Fibroblast of villous mesenchyme (primary cell): ENCODE measurements at places on chromosomes 16 and 17. TPM values are rescaled to one million over a fixed set of nuclear protein-coding genes. Genes with fewer than 3 reads are reported as not detected.

GRCh38 chr17:44188576-44189403, 2.0 kb downstream of the TMUB2 start:
- DNase-seq: no peak

DNA sequence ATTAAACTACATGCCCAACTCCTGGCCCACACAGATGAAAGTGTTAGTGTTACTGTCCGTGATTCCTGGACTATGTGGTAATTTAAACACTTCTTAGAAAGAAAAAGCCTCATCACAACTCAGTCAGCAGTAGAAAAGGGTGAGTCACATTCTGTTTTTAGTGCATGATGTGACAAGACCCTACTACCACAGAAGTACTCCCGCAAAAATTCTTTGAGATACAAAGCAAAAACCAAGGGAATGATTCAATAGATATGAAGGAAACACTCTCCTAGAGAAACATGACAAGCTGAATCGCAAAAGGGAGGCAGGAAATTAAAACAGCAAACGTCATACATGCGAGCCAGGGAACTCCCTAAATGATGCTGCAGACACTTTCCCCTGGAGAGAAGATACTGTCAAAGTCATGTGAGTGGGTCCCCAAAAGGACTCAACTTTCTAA, 14.4 kb downstream of the SNN start:
- peak; percentile 88 for DNase-seq

DNA sequence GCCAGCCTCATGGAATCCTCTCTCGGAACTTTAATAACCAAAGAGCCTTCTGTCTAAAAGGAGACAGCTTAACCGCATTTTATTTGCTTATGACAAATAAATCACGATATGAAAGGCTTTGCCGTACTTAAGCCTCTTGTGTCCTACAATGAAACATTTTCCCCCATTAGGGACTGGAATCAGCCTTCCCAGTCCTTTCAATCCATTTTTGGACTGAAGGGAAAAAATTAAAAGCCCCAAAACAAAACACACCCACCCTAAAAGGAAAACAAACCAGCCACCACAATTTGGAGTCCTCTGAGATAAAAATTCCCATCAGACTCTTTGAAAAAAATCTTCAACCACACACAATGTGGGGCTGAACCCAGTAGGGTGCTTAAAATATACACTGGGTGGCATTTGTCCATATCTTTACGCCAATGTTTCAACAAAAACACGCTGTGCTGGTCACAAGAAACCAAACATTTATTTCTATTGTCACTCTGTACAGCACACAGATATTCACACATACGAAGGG, 3.0 kb downstream of the HOXB4 start:
- DNase-seq: no peak

GRCh38 chr16:71767060-71767900, 41.4 kb downstream of the AP1G1 start:
- no peak for DNase-seq

GRCh38 chr16:20960899-20961298, 60.3 kb downstream of the LYRM1 start:
- DNase-seq: no peak

DNA sequence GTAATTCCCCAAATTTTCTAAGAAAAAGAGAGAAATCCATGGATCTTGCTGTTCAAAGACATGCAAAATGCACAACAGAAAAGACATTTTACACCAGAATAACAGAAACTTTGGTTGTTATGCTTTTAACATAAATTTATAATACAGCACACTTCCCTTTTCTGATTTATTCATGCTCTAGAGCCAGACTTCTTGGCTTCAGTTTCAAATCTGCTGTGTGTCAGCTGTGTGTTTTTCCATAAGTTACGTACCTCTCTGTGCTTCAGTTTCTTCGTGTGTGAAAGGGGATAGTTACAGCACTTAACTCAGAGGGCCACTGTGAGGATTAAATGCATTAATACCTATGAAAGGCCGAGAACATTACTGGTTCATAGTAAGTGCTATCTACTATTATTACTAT, 6.8 kb upstream of the CCL3L1 start:
- no peak for DNase-seq

DNA sequence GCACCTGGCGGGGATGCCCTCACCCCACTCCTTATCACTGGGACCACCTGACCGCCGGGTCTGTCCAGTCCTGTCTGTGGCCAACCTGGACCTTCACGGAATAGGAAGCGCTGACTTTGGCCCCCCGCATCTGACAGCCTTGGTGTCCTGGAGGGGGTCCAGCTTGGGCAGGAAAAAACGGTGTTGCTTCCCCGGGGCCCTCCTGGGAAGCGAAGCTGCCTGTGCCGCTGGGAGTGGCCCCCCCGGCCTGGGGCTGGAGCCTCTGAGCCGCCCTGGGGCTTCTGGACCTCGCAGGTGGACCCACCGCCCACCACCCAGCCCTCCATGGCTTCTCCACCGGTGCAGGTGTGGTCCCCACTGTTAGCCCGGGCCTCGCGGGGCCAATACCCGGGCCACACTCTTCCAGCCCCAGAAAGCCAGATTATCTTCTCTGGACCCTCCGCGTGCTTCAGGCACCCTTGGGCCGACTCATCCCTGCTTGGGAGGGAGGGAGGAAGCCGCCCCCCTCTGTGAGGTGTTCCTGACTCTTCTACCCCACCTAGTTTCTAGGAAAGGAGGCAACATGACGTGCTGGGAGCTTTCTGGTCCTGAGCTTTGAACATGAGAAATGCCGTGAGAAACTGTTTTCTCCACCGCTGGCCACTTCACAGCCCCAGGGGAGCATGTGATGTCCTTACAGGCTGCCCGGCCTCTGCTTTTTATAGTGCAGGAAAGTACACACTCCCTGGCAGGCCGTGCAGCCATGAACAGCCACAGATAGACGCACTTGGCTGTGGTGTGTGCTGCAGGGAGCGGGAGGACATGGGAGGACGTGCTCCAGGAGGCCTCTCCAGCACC, 1.1 kb downstream of the C1QTNF1 start:
- peak; percentile 46 for DNase-seq

DNA sequence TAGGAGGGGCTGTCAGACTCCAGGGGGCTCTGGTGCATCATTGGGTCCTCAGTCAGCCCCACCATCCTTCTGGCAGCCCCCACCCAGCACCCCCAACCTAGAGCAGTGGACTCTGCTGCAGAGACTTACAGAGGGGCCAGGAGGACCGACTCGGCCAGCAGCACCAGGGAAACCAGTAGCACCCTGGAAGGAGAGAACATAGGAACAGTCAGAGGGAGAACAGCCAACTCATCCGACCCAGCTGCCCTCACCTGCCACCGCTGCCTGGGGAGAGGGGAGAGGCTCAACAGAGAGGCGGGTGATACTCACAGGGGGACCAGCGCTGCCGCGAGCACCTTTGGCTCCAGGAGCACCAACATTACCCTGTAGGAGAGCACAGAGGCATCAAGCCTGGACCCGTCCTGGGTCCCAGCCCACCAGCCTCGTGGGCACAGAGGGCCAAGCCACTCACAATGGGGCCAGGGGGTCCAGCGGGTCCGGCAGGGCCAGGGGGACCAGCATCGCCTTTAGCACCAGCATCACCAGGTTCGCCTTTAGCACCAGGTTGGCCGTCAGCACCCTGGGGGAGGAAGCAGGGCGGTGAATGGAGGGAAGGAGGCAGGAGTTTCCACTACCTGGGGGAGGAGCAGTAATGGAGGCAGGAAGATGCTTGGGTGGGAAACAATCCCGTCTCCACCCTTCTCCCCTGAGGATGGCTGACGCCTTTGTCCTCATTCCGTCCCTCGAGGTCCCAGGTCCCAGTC, 11.7 kb downstream of the COL1A1 start:
- DNase-seq: no peak

GRCh38 chr16:85312642-85313525, 200.6 kb upstream of the CIBAR2 start:
- no peak for DNase-seq

DNA sequence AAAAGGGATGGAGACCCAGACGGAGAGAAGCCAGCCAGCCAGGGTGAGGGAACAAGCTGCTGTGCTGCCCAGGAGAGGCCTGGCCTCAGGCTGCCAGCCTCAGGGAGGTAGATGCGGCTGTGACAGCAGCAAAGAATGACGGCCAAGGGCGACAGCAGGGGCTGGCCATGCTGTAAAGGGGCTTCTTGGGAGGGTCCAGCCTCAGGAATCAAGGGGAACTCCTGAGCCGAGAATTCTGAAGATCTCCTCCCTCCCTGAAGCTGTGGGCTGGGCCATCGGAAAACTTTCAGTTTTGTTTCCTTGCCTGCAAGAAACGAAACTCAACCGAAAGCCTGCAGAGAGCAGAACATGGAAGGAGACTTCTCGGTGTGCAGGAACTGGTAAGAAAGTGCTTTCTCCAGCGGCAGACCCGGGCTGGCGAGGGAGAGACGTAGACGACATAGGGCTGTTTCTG, at the start of gene XAF1:
XAF1 (plus strand) TSS at position 316 of the 454 bp plus-strand sequence; CDS start at position 349, 33 bp downstream.
- peak; percentile 86 for DNase-seq

DNA sequence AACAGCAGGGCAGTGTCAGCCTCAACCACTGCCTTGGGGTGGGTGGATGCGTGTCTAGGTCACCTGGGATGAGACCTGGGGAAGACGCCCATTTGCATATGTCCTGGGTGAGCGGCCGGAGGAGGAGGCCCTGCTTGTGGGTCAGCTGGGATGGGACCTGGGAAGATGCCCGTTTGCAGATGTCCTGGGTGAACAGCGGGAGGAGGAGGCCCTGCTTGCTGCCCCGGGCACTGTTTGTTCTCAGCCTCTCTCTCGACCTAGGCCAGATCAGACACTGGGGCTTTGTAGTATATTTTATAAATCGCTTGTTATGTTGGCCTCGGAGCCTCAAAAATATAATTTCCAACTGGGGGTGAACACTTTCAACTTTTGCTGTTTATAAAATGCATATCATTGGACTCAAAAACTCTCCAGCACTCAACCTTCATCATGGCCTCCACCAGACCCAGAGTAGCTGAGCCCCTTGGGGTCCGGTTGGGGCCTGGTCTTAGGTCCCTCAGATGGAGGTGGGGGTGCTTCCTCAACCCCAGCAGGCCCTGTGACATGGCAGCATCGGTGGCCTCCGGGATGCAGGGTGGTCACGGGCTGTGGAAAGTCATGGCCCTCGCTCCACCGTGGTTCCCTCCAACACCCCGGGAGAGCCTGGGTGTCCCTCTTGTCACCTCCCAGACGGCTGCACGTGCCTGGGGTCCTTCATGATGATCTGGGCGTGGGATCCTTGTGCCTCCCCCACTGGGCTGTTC, 17.3 kb downstream of the DBNDD1 start:
- DNase-seq: no peak

- DNase-seq: no peak
These were observed 14.1 kb downstream of the PEMT start for GRCh38 chr17:17577373-17577772.

GRCh38 chr17:17469996-17470395, 6.8 kb upstream of the MED9 start:
- no peak for DNase-seq

DNA sequence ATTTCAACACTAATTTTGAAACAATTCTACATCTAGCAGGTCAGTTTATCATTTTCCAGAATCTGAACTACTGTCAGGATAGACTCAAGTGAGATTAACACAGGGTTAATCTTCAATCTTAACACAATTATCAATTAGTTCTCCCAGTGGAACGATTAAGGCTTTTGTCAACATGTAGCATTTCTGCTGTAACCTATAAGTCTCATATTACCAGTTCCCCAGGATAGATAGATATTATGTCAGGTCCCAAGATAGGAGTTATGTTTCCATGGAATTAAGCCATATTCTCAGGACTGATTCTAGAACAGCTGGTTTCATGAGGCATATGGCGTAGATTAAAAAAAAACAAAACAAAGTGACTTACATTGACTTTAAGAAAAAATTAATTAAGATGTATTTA, 4.4 kb upstream of the FBF1 start:
- DNase-seq: no peak

DNA sequence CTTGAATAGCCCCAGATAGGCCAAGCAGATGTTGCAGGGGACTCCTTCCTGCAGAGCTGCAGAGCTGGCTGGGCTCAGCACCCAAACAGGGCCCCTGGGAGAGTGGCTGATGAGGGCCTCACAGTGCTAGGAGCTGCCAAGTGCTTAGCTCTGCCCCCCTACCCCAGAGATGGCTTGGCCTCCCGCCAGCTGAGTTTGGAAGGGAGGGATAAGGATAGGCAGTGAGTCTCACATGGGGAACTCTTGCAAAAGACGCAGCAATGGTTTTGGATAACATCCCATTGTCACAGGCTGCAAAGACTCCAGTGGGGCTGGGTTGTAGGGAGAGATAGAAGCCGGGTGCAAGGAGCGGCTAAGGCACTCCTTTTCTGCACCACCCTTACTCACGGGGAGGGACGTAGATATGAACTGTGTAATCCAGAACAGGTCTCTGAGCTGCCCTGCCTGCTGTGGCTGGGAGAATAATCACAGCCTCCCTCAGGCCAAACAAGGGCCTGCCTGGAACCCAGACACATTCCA, 52.9 kb upstream of the MAF start:
- DNase-seq: peak; percentile 64

DNA sequence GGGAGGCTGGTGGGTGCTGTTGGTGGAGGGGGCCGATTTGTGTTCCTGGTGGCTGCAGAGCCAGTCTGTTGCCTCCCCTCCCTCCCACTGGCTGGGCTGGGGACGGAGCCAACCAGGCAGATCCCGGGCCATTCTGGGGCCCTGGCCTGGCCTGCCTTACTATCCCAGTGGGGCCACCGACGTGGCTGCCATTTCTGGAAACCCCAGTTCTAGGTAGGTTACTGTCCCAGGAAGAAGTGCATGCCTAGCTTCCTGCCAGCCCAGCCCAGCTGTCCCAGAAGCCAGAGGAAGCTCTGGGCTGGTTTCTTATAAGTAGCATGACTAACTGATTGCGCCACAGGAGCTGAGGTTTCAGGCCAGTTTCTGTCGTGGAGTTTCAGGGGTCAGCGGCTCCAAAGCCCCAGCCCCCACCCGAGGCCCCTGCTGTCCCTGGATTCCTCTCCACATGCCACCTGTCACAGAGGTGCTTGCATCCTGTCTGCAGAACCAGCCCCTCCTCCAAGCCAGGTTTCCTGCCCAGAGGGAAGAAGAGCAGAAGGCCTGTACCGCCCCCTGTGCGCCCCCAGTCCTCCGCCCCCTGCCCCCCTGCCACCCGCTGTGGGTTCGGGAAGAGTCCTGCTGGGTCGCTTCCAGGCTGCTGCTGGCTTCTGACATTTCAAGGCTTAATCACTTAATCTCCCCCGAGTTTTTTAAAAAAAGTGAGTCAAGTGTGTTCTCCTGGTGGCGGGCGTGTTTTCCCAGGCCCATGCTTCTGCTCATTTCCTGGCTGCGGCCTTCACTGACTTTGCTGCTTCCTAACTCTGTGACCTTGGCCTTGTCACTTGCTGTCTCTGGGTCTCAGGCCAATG, 13.2 kb downstream of the IL4R start:
- peak; percentile 99 for DNase-seq

- peak; percentile 99 for DNase-seq
These were observed 23.3 kb downstream of the CEP295NL start for GRCh38 chr17:78879635-78880186.

- DNase-seq: peak; percentile 92
These were observed 5.7 kb upstream of the BANP start for GRCh38 chr16:87945351-87946042.

- no peak for DNase-seq
These were observed 32.8 kb downstream of the TANC2 start for GRCh38 chr17:62998665-62999393.

Gene SLC52A1
- total RNA-seq: under 0.01 and 0.43 TPM in 2 replicates

Gene ABCC6
- 2.6 TPM in 2 replicates for total RNA-seq

Gene HOXB9
- not detected in 2 replicates for total RNA-seq

Gene UMOD
- total RNA-seq: not detected in 2 replicates

Gene C16orf92
- total RNA-seq: not detected in 2 replicates

Gene HOXB8
- total RNA-seq: not detected in 2 replicates

Gene SEC14L1
- total RNA-seq: 51.2 and 101 TPM in 2 replicates

Gene CNGB1
- total RNA-seq: not detected in 2 replicates

Gene TPSAB1
- not detected in 2 replicates for total RNA-seq

Gene TM4SF5
- total RNA-seq: not detected in 2 replicates

Gene SHPK
- total RNA-seq: 8.6 and 11.6 TPM in 2 replicates

Gene CACNG1
- not detected in 2 replicates for total RNA-seq

Gene GINS2
- total RNA-seq: 5.8 and 8.6 TPM in 2 replicates

Gene BAHCC1
- total RNA-seq: 6.5 and 8.4 TPM in 2 replicates

Gene RMI2
- 5.5 and 5.6 TPM in 2 replicates for total RNA-seq
